ENCODE measurements at places on chromosomes 5 and 9.

DNA sequence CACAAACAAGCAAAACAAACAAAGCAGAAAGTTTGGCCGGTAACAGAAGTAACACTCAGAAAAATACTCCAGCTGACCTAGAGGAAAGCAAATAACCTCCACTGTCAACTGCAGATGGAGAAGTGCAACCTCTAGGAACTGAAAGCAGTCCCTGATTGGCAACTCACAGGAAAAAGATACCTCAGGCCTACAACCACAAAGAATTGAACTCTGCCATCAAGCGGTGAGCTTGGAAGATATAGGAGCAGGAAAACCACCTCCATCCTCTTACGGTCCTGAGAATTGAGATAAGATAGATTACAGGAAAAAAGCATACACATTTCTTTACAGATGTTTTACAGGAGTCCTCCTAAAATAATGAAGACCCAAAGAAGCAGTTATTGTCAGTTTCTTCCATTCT lies 184.5 kb downstream of the PDZD2 start:
- no peak for DNase-seq

DNA sequence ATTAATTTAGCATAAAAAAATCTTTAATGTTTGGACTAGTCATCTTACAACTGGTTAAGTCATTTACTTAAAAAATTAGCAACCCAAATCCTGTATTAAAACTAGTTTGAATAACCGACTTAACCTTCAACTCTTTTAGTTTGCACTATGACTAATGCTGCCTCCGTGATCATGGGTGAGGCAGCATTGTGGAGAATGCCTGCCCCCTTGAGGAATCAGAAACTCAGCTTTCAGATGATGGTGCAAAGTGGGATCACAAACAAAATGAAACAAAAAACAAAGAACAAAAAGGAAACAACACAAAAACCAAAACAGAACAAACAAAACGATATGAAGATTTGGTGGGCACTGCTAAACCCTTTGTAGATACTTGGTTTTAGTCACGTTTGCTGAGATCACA lies 127.0 kb upstream of the PALM2AKAP2 start:
- DNase-seq, result no peak

- no peak for DNase-seq
Measured at GRCh38 chr9:134965411-134965810, 47.7 kb upstream of the FCN1 start.

GRCh38 chr5:149211566-149211965 lies 60.1 kb upstream of the AFAP1L1 start:
- DNase-seq, result no peak

DNA sequence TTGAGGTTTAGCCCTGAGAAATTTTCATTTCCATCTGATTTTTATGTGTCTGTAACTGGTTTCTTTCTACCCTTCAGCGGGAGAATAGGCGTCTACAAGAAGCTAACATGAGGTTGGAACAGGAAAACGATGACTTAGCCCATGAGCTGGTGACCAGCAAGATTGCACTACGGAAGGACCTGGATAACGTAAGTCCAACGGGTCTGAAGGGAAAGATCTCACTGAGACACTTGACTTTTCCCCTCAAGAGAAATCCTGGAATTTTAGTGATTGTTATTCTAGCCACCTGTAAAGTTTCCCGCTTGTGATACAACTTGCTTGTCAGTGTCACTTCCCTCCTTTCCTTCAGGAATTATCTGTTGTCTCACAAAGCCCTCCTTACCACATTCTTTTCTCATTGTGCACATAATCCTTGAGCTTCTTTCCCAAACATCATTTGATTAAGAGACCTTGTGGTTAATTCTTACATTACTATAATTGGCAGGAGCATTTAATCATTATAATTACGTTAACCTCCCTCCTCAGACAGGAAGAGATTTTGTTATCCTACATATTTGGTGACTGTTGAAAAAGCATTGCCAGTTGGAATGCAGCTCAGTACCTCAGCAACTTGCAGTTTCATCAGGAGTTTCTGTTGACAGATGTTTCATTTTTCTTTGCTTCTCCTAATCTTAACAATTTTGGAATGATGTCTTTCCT lies 56.9 kb downstream of the GPR21 start:
- no peak for DNase-seq

DNA sequence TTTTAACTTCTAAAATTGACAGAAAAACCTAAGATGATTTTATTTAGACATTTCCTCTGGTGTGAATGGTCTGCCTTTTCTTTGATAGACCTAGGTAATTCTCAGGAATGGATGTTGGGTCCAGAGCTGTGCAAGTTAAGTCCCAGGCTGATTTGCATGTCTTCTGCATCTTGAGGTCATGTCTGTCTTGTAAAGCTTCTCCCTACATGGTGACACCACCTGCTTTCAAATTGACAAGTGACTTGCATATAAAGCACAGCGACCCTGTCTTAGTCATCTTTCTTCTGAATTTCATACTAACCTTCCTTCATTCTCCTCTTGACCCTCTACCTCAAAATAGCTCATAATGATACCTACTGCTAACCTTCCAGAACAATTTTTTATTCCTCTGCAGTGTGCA lies 29.2 kb downstream of the OSTF1 start:
- no peak for DNase-seq

DNA sequence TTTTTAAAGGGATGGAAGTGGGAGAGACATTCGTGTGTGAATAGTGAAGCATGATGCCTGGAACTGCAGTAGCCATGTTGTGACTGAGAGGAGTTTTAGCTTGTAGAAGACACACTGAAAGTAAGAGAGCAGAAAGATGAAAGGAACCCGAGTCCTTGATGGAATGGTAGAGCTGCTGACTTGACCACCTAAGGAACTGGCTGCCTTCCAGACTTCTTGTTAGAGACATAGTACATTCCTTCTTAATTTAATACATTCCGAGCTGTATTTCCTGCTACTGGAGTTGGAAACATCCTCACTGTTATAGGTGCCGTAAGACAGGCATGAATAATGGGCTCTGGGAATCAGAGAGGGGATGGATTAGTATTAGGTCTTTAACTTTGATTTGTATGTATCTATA lies 7.4 kb downstream of the CER1 start:
- DNase-seq, result no peak

- DNase-seq, result no peak
Measured at GRCh38 chr5:175873088-175873454, 1.7 kb downstream of the CPLX2 start.

DNA sequence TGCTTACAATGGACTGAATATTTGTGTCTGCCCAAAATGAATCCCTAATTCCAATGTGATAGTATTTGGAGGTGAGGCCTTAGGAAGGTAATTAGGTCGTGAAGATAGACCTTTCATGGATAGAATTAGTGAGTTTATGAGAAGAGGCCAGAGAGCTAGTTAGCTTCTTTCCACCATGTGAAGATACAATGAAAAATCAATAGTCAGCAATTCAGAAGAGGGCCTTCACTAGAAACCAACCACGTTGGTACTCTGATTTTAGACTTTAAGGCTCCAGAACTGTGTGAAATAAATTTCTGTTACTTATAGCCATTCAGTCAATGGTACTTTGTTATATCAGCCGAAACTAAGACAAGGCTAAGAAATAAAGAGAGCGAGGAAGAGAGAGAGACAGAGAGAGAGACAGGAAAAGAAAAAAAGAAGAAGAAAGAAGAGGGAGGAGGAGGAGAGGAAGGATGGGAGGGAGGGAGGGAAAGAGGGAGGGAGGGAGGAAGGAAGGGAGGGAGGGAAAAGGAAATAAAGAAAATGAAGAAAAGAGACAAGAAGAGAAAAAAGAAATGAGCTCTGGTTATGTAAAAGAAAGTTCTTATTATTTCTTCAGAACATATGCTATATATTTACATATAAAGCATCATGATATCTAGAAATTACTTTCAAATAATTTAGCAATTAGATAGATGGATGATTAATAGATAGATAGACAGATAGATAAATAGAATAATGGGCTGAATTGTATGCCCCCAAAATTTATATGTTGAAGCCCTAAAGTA lies 1725.3 kb downstream of the EFNA5 start:
- DNase-seq, result no peak

DNA sequence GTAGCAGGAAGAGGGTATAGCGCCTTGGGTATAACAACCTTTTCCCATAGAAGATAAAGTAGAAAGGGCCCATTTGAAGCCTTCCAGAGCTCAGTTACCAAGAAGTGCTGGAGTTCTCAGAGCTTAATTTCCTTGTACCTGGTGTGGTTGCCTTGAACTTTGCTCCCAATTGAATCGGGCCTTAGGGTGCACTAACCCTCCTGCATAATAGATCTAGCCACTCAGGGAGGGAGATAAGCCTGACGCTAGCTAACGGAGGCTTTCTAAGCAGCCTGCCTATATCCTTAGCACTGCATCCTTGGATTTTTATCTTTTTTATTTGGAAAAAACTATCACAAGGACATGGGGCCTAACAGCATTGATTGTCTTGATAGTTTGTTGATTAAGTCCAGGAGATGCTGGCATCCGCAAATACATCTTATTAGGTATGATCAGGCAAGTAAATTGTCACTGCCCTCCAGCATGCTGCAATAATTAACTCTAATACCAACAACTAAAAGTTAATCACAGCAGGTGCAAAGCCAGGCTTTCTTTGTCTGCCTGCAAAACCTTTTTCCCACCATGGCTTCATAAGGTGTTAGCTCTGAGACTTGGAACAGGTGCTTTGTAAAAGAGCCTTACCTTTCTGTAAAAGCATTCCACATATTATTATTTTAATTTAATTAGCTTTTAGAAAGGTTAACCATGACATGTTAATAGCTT lies 199.4 kb downstream of the SREK1 start:
- DNase-seq, result no peak

DNA sequence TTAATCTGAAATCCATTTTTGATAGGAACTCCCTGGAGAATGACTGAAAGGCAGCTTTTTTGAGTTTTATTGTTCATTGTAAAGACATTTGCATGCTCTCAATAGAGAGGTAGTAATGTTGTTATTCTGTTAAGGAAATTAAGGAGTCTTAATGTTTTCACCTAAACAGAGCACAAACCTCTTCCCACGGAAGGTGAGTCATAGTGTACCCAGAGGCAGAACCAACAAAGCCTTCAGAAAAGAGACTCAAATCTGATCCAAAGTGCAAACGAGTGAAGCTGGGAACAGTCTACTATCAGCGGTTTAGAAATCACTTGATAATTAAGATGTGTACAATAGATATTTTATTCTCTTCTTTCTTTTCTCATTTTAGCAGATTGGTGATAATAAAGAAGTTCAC lies 470.5 kb downstream of the PLK2 start:
- no peak for DNase-seq

DNA sequence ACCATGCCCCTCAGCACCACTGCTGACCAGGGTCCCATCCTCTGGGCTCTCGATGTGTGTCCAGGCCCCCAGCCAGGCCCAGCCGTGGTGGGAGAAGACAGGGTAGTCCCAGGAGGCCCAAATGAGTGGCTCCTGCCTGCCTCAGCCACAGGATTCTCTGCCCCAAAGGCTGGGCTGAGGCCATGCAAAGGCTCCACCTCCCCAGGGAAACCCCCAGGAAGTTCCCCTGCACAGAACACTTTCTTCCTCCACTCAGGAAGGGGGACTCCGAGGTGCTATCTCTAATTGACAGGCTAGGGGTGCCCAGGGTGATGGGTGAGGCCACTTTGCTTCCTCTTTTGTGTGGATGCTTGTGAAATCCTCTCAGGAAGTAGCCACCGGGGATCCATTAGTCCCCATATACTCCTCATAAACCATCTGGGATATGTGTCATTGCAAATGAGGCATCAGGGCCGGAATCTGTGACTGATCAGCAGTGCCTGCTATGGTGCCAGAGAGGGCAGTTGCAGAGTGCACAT lies 23.1 kb upstream of the TDRD7 start:
- DNase-seq, result no peak

DNA sequence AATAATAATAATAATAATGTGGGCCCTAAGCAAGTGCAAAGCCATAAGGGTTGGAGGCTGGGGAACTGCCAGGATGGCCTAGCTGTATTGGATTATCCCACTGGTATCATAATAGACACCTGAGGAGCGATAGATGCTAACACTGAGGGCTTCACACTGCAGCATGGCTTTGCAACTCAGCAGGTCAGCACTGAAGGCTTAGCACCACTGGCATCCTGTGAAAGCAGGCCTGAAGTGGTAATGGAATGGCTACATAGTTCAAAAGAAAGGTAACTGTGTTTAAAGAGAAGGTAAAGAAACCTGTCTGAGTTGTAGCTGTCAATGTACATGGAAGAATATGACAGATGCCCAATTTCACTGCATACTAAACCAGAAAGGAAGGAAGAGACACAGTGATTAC lies 359.0 kb downstream of the OSTF1 start:
- DNase-seq, result no peak

GRCh38 chr9:77677957-77678535 lies 29.9 kb upstream of the GNA14 start:
- no peak for DNase-seq

DNA sequence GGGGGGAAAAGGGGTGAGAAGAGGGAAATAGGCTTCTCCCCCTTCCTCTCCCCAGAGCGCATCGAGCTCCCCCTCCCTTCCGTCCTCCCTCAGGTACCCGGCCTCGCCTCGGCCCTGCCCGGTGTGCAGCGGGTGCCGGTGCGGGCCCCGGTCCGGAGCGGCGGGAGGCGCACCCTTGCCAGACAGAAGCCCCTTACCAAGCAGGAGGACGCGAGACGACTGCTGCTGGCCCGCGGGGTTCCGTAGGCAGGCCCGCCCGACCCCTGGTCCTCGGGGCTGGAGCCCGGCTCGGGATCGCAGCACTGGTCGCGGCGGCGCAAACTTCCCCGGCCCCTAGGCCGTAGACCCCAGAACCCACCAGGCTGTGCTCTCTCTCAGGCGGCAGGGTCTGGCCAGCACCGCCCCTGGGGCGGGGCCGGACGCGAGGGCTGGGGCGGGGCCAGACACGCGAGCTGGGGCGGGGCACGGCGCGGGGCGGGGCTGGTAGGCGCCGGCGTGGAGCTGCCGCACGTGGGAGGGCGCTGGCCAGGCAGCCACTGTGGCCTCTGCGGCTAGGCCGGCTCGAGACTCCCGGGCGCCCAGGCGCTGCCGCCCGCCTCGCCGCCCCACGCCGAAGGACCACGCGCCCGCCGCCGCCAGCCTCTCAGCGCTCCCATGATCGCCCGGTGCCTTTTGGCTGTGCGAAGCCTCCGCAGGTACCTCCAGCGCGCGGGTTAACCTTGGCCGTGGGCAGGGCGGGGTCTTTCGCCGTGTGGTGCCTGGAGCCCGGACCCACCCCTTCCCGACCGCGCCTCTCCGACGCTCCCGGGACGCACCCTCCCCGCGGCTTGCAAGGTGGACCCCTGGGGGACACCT lies at the start of the genes NLN and SGTB:
Gene NLN, plus strand, starts transcription at position 486 of the 855 bp plus-strand sequence. Its CDS starts 169 bp downstream, at position 655.
Gene SGTB, minus strand, starts transcription at position 390 of the 855 bp plus-strand sequence. CDS start 1,302 bp downstream, outside the sequence.
- DNase-seq, result peak; percentile 79

Data from activated T-helper 2 cell treated with anti-CD3 and anti-CD28 coated beads, Interferon-gamma antibody, Interleukin-2, Interleukin-4, amounts not matched to agents 10 μg/mL and 5 μg/mL and 100 μg/mL, durations not matched to agents 14 hours and 24 hours and 36 hours (primary cell).